ENCODE measurements at places on chromosomes 2 and 18. TPM values are rescaled to one million over a fixed set of nuclear protein-coding genes. Genes with fewer than 3 reads are reported as not detected.

The IL36RN gene
- total RNA-seq = not detected

The COL3A1 gene
- 0.76 TPM for total RNA-seq

DNA sequence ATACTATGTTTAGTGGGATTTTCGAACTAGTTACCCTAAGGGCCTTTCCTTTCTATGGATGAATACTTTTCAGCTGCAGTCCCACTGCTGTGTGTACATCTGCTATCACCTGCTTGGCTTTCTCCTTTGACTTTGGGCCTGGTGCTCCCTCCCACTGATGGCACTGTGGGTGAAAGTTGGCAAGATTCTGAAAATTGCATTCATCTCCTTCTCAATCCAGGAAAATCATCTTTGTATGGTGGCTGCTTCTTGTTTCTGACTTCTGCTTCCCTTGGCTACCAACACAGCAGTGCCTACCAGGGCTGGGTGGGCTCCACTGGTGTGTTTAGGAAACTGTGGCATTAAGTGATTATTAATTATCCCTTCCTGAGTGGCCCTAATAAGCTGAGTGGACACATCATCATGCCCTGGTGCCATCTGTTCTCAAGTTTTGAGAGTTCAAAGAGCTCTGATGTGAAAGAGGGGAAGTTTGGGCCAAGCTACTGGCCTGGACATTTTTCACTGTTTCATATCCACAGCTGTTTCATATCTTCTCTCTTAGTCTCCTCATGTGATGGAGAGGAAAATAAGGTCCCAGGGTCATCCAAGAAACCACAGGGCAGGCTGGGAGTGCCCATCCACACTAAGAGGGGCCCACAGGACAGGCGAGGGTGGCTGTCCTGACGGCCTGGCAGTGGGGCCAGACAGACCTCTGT, 16.7 kb downstream of the HK2 start:
- DNase-seq = no peak

- DNase-seq = no peak
Observed at GRCh38 chr2:33086400-33087015, 139.8 kb downstream of the LTBP1 start.

DNA sequence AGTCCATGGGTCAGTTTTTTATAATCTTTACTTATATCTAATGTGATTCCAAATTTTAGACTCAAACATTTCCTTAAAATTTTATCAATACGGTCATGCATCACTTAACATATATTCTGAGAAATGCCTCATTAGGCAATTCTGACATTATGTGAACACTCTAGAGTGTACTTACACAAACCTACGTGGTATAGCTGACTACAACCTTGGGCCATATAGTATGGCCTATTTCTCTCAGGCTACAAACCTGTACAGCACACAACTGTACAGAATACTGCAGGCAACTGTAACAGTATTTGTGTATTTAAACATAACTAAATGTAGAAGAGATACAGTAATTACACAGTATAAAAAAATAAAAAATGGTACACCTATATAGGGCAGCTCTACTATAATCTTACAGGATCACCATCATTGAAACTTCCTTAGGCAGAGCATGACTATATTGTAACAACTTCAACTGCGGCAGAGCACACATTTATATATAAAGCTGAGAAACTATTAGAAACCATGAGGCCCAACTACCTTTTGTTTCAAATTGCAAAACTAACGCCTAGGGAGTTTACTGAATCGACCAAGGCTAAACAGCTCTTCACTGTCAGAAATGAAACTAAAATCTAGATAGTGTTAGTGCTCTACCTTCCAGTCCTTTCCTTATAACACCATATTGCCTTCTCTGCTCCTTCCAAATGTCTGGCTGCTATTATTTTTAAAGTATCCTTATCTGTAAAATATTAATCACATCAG, 6.9 kb downstream of the YES1 start:
- DNase-seq = no peak

- DNase-seq = no peak
Observed at GRCh38 chr2:221911890-221912289, 339.8 kb upstream of the EPHA4 start.

- DNase-seq = peak; percentile 25
Observed at GRCh38 chr2:105950521-105951383, 206.0 kb downstream of the NCK2 start.

GRCh38 chr2:74374509-74375205, 5.5 kb downstream of the DCTN1 start:
- peak; percentile 87 for DNase-seq

GRCh38 chr18:75008186-75008585, 200.8 kb downstream of the PTGR3 start:
- no peak for DNase-seq

DNA sequence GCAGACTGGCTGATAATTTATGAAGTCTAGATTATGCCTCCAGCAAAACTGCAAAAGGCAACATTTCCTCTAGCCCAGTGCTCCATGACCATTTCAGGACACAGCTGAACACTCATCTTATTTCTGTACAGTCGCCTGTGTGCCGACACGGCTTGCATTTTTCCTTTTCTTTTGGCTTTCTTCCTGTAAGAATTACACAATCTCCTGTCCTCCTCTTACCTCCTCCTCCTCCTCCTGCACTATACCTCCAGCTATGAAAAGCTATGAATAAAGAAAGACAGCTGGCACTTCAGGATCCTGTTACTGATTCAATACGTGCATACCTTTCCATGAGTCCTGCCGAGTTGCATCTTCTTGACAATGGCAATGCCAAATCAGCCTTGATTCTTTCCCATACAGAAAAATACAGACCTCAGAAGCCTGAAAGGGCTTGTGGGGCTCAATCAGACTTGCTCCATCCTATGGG, 32.2 kb upstream of the TRIB2 start:
- no peak for DNase-seq

DNA sequence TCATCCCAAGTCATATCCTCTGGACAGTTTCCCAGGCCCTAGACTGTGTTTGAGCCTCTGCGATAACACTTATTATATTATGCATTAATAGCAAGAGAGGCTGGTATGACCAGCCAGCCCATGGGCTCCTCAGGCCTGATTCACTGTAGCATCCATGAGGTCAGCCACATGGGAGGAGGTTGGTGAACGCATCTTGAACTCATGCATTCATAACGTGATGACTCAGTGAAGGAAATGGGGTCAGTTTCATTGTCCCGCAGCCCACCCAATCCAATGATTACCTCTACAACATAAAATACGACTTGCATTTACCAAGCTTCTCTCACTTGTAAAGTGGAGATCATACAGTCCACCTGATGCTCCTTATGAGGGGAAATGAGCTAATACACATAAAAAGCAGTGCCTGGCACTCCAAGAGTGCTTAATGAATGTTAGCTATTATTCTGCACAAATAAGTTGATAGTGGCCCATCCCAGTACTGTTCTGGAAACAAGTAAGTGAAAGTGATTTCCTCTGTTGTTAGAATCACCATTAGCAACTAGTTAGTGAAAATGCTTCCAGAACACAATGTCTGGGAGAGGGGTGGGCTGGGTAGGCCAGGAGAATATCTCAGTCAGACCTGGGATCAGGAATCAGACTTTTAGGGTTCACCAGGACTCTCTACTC, 46.1 kb upstream of the CELF4 start:
- no peak for DNase-seq

GRCh38 chr2:1752751-1753150, 8.4 kb upstream of the PXDN start:
- no peak for DNase-seq
